ENCODE measurements at places on chromosomes 3 and 15.

GRCh38 chr15:62833646-62834045, 208.9 kb upstream of the TPM1 start:
- no peak for DNase-seq

GRCh38 chr3:18071833-18072232, 329.4 kb upstream of the TBC1D5 start:
- DNase-seq: no peak

DNA sequence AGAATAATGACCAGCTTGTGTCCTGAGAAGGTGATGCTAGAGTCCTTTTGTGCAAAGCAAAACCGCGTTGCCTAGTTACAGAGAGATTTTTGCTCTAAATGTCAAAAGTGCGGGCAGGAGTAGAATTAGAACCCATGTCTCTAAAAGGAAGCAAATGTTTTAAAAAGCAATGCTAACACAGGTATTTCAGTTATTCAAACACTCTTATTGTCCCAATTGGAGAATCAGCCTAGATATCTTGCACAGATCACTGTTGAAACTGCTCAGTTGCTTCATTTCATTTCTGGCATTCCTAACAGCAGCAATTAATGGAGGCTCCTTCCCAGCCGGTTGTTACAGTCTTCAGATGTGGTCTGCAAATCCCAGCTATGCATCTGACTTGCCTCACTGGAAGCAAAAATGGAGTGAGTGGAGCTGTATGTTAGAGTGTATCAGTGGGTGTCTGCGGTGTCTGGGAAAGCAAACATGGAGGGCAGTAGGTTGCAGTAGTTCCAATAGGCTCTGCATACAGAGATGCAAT, 55.6 kb upstream of the SEMA6D start:
- no peak for DNase-seq

DNA sequence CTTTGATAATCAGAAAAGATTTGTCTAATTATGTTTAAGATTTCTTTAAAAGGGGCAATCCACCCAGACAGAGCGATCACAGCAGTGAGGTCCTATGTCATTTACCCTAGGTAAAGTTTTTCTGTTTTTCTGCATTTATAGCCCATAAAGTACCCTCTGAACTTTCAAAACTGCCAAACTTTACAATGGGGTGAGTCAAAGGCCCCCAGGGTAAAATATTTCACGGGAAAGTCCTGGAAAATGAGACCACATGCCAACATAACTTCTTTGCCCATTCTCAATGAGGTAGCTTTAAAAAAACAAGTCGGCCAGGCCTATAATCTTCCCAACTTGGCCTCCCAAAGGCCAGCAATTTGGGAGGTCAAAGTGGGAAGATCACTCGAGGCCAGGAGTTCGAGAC, 53.0 kb downstream of the SUCLG2 start:
- DNase-seq: no peak

- no peak for DNase-seq
Observed at GRCh38 chr3:183278479-183279088, 25.5 kb downstream of the B3GNT5 start.

DNA sequence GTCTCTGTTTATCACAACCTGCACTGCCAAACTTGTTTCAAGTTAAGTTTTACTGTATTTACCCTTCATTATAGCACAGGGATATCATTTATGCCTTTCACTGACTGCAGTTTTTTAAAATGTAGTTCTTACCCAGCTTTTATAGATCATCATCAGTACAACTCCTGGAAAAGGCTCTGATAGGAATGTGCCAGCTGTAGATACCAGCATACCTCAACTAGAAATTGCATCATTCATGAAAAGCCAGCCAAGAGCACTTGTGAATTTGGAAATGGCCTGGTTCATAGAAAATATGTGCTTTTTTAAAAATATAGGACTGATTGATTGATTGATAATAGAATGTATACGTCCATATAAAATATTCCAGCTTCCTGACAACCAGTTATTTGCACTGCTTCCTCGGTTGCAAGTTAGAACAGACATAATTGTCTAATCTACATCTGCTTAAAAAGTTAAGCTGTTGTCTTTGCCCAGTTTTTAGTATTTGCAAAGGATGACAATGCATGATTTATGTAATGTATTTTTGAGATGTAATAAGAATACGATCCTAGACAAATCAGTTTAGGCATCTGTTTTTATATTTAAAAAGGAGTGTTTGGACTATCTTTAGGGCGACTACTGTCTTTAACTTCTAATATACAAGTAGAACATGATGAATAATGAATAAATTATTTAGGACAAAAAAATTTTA, 58.5 kb downstream of the DCUN1D1 start:
- DNase-seq: no peak

- DNase-seq: no peak
Observed at GRCh38 chr15:69388260-69388705, 25.9 kb upstream of the KIF23 start.

DNA sequence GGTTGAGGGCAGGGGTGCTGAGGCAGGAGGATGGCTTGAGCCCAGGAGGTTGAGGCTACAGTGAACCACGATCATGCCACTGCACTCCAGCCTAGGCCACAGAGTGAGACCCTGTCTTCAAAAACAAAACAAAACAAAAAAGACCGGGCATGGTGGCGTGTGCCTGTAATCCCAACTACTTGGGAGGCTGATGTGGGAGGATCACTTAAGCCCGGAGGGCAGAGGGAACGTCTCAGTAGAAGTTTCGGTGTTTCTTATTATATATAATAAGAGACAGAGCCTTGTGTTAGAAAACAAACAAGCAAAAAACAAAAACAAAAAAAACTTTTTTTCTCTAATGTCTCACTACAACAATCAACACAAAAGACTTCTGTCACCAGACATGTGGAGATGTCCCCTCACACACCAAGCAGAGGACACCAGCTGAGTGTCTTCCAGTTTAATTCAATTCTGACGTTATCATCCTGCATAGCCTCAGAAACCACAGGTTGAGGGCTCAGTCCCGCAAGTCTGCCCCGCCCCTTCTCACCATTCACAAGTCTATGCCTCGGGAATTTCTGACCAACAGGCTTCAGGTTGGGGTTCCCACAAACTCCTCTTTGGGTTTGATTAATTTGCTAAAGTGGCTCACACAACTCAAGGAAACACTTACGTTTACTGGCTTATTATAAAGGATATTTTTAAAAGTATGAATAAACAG, 24.0 kb upstream of the EIF4A2 start:
- DNase-seq: no peak

DNA sequence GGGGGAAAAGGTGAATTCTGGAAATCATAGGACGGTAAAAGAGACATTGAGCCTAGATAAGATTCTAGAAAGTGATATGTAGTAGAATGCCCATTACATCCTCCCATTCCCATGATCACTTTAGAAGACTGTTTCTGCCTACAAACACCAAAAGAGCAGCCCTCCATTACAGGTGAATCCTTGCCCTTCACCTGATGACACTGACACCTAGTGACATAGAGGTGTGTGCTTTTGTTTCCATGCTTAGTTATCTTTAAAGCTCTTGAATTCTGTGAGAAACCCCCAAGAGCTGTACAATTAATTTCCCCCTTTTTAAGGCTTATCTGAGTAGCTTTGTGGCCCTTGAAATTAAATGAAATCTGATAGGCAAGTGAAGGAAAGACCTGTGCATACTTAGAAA, 8.3 kb upstream of the BBX start:
- DNase-seq: no peak

DNA sequence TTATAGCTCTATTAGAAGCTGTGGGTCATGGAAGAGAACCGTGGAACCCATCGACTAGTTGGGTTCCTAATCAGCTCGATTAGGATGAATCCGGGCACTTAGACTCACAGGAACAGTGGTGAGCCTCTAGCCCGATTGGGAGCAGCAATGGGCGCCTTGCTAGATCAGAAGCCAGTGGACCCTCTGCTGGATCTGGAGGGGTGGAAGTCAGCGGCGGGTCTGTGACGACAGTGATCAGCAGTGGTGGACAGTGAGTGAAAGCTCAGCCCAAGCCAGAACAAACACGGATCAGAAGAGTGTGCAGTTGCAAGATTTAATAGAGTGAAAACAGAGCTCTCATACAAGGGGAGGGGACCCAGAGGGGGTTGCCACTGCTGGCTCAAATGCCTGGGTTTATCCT, 1170.2 kb downstream of the OTOL1 start:
- DNase-seq: no peak

GRCh38 chr15:35293353-35294130, 208.4 kb upstream of the NANOGP8 start:
- no peak for DNase-seq

- DNase-seq: no peak
Observed at GRCh38 chr3:147886879-147887278, 477.7 kb downstream of the ZIC1 start.

DNA sequence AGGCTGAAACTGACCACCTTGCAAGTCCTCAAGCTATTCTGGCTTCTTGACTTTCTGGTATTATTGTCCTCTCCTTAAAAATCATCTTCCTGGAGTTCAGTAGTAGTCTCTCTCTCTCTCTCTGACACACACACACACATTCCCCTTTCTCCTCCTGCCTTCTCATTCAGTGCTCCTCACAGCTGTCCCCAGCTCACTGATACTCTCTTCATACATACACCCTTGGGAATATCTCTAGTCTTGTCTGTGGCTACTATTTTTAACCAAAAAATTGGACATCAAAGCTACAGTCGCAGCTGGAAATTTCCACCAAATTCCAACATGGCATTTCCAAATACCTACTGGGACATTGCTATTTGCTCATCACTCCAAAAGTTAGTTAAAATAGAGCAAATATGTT, 178.9 kb downstream of the ECT2 start:
- no peak for DNase-seq

DNA sequence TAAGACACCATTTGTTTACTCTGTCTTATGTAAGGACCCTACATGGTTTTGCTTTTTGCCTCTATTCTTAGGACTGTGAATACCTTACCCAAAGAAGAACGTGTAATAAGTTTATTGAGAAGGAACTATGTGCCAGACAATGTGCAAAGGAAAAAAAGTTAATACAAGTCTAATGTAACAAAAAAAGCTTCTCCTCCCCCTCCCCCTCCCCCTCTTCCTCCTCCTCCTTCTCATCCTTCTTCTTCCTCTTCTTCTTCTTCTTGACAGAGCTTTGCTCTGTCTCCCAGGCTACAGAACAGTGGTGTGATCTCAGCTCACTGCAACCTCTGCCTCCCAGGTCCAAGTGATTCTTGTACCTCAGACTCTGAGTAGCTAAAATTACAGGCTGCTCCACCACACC, 50.9 kb upstream of the MITF start:
- DNase-seq: no peak

GRCh38 chr15:60476713-60477112, 2.2 kb downstream of the ICE2 start:
- no peak for DNase-seq

DNA sequence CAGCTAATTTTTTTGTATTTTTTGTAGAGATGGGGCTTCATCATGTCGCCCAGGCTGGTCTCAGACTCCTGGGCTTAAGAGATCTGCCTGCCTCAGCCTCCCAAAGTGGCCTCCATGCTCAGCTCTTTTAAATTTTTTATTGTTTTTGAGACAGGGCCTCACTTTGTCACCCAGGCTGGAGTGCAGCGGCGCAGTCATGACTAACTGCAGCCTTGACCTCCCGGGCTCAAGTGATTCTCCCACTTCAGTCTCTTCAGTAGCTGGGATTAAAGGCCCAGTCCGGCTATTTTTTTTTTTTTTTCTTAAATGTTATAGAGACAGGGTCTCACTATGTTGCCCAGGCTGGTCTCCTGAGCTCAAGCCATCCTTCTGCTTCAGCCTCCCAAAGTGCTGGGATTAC, 15.1 kb upstream of the BAHD1 start:
- no peak for DNase-seq

DNA sequence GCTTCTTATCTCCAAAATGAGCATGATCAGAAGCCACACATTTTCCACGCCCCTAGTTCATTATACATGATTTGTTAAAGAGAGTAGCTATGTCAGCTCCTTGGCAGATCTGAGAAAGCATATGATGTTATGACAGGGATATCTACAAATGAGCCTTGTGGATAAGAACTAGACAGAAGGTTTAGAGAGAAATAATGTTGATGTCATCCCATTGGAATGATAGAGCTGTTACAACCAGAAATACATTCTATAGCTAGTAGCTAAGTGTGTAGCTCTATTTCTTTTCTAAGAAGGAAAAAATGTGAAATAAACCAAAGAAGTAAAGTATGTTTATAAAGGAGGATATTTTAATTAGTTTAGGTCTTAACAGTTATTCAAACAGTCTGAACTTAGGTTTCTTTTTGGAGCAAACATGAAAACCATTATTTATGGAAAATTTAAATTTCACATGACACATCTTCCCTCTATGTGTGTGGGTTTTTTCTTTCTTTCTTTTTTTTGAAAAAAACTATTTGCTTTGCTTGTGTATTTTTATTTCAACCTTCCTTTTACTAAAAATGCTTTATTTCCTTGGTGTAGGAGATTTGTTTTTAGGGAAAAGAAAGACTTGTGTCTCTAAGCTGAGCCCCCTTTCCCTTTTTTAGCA, 167.7 kb downstream of the GHSR start:
- no peak for DNase-seq

DNA sequence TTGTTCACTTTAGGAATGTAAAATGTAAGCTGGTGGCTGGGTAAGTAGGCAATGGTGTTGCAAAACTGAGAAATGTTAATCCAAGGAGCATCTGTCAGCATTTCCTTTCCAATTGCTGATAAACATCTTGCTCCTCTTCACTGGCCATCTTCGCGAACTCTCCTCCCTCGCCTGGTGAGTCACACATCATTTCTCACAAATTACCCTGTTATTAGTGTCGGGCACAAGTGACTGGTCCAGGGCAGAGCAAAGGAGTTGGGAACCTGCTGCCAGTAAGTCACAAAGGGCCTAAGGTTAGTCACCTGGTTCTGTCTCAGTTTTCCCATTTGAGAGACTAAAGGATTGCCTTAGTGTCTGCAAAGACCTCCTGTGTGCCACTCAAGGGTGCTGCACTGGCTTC, 13.0 kb downstream of the CERS3 start:
- DNase-seq: no peak
